NCI-H1092 treated with DMSO at 0.1 percent for 48 hours (cell line): ENCODE measurements at places on chromosomes 12 and 14.

GRCh38 chr14:85461432-85462133 is 68.4 kb upstream of the FLRT2 start:
- no peak for DNase-seq

GRCh38 chr14:93316716-93317115 is 16.1 kb downstream of the BTBD7 start:
- no peak for DNase-seq

GRCh38 chr12:106769546-106769945 is 4.9 kb upstream of the RIC8B start:
- no peak for DNase-seq

GRCh38 chr14:101585211-101585610 is 23.9 kb downstream of the DIO3 start:
- DNase-seq: no peak

- no peak for DNase-seq
Measured at GRCh38 chr12:121534495-121535148, 46.2 kb downstream of the KDM2B start.

- no peak for DNase-seq
Measured at GRCh38 chr12:31007153-31007495, 66.5 kb upstream of the DDX11 start.

- DNase-seq: no peak
Measured at GRCh38 chr12:62738105-62738504, 196.8 kb downstream of the PPM1H start.

DNA sequence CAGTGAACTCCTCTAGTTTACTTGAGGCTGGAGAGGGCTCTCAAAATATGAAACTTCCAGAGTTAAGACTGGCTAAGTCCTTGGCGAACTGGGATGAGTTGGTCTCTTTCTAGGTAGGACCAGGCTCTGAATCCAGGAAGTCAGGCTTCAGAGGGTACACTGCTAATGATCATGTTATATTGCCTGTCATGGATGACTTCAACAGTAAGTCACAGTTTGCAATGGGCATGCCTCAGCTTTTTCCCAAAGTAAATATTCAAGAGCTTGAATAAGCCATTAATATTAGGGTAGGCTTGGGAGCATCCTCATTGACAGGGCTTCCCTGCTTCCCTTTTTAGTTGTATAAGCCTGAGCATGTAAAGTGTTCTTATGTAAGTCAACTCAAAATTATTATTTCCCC is 61.7 kb upstream of the PTHLH start:
- no peak for DNase-seq

- DNase-seq: no peak
Measured at GRCh38 chr14:88421286-88421685, 35.8 kb downstream of the SPATA7 start.

- no peak for DNase-seq
Measured at GRCh38 chr14:104328607-104329006, 190.2 kb downstream of the KIF26A start.

- peak; percentile 48 for DNase-seq
Measured at GRCh38 chr14:36767603-36768281, 106.1 kb downstream of the PAX9 start.

GRCh38 chr14:30271811-30272323 is 287.1 kb upstream of the G2E3 start:
- no peak for DNase-seq

- DNase-seq: no peak
Measured at GRCh38 chr12:5908251-5908650, 36.8 kb downstream of the ANO2 start.
